ENCODE measurements at places on chromosomes 13 and 19.

- DNase-seq, result peak; percentile 65
These were observed 60.0 kb downstream of the TPT1 start for GRCh38 chr13:45280751-45281634.

GRCh38 chr13:107097916-107098315 is 530.0 kb upstream of the ARGLU1 start:
- no peak for DNase-seq

DNA sequence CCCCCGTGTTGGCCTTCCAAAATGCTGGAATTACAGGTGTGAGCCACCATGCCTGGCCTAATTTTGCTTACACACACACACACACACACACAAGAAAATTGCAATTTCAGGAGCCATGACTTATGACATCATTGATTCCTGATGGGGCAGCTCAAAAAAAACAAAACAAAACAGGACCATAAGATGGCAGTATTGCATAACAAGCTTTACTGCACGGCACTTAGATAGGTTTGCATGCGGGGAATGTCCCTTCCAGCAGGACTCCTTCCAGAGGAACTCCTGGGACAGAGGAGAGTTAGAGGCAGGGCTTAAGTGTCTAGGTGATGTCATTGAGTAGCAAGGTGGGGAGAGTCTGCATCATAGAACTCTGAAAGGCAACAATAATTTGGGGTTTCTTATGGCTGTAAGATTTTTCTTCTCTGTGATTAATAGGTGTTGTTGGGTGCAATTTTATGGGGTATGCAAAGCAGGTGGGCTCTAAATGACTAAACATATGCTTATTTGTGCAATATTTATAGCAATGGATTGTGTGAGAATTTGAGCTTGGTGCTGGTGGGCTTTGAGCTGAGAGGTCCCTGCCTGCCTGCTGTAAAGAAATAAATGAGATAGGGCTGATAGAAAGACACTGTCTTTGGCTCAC is 9.0 kb upstream of the ACSBG2 start:
- DNase-seq, result no peak

DNA sequence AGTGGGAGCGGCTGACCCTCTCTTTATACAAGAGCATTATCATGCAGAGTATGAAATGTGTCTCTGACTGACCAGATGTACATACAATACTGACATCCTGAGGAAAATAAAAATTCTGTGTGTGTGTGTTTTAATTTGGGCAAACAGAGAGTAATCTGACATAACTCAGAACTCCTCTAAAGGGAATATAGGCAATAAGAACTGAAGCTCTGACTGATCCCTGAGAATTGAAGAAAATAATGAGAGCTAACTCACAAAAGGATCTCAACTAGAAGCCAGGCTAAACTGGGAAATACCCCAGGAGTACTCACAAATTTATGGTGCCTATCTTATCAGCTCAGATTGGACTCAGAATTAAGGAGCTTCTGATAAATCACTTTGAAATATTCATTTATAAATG is 539.9 kb downstream of the OLFM4 start:
- no peak for DNase-seq

- DNase-seq, result no peak
These were observed 452 bp downstream of the PIAS4 start for GRCh38 chr19:4007836-4008539.

DNA sequence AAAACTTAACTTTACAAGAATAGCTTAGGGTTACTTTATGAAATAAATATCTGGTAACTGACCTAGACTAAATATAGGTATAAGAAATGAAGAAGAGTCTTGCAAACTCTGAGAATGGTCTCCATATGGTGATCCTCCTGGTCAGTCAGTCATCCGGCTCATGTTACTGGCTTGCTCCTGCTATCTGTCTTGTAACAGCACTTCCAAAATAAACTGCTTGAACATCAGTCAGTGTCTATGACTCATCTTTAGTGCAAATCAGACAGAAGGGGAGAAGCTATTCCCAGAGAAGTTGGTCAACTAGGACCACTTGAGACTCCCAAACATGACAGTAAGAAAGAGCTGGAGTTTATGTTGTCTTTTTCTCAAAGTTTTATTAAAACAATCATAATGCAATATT is 1550.9 kb downstream of the PCDH9 start:
- no peak for DNase-seq

- no peak for DNase-seq
These were observed 729 bp upstream of the ARID3A start for GRCh38 chr19:925087-925525.

GRCh38 chr13:106372199-106373155 is 163.0 kb downstream of the EFNB2 start:
- DNase-seq, result no peak

DNA sequence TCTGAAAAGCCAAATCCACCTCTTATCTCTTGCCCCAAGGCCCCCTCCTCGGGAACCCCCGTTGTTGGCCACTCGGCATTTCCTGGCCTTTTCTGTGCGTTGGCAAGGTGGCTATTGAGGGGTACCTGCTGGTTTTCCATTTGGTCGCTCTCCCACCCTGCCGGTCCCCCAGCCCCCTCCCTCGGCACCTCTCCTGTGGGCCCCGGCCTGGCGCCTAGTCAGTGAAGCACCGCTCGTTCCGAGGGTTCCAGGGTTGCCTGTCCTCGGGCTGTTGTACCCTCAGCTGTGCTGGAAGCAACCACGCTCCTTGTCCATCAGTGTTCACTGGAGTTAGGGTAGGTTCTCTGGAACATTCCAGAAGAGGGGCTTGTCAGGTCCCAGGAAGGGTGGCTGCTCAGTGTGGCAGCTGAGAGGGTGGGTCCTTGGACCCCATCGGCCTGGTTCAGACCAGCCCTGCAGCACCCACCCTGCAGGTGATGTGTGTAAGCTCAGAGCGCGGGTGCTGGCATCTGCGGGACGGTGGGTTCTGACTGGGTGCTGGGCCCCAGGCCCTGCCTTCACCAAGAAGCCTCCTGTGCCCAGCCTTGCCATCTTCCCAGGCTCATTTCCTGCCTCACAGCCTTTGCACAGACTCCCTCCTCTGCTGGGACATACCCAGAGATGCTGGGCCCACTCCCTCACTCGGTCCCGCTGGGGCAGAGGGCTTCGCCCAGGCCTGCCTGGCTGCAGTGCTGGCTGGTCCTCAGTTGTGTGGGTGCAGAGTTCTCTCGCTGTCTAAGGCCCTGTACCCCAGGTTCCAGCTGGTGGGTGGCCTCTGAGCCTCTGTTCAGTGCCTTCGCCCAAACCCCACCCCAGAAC is 21.3 kb downstream of the NKPD1 start:
- no peak for DNase-seq

GRCh38 chr13:34591900-34592529 is 350.1 kb upstream of the NBEA start:
- DNase-seq, result no peak

- DNase-seq, result no peak
These were observed 2.9 kb downstream of the DNAJC15 start for GRCh38 chr13:43026262-43026661.

DNA sequence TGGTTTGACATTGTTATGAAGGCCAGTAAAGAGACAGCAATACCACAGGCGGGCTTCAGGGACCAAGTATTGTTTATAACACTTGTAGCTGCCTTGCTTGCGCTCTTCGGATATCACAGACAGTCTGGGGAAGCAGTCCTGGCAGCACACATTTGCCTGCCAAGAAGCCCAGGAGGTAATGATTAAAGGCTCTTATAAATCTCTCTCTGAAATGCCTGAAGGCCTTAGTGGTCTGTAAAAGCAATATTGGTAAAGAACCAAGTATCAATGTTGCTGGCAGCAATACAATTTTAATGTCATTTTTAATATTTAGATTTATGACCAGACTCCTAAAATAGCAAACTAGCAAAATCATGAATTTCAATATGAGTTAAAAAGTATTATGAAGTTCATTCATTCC is 1312.4 kb downstream of the PCDH9 start:
- DNase-seq, result no peak

DNA sequence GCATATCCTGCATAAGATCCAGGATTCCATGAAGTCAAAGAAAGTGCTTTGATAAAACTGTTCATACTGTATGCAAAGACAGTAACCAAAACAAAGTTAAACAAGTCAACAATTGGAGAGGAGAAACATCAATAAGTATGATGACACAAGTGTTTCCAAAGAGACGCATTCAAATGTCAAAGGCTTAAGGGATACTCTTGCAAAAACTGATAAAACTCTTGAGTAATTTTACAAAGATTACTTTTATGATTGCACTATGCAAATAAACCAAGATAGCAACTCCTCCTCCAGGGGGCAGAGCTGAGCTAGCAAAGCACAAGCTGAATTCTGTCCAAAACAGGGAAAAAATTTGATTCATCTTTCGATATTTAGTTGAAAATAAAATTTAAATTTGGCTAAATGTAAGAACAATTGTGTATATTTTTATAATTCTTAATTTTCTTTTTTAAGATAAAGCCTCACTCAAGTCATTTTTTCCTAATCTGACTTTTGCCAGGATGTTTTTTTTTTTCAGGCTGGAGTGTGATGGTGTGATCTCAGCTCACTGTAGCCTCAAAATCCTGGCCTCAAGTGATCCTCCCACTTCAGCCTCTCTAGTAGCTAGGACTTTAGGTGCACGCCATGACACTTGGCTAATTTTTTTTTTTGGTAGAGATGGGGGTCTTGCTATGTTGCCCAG is 84.0 kb downstream of the MZT1 start:
- DNase-seq, result no peak

DNA sequence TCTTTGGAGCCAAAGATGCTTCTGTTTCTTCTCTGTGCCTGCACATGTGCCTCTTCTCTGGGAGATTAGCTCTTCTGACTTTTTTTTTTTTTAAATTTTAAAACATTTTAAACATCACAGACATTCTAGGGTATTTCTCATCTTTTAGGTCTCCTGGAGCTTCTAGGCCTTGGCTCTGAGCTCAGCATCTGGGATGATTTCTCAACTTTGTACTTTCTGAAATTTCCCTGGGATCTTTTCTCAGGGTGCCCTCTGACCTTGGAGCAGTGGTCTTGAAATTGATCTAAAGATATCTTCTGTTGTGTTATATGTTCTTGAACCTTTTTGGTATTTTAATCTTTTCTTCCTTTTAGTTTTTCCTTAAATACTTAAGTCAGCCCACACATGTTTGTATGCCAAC is 6.2 kb downstream of the WASF3 start:
- DNase-seq, result no peak

- no peak for DNase-seq
These were observed 72.5 kb downstream of the RAP2A start for GRCh38 chr13:97506511-97506910.

DNA sequence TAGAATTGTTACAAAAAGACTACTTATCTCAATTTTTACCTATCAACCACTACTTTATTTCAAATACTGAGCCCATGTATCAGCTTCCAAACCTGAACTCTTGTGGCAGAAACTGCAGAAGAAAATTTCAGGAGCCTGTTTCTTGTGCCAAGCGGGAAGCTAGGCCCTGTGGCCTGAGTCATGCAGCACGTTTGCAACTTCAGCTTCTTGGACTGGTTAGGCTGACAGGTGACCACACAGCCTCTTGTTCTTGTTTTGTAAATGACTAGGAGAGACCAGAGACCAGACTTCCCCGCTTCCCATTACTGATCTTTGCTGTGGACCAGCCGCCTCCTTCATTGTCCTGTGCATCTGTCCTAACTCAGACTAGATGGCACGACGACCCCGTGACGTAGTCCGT is 3.4 kb upstream of the LAMP1 start:
- no peak for DNase-seq

GRCh38 chr13:73464758-73465616 is 406.2 kb downstream of the KLF5 start:
- no peak for DNase-seq

DNA sequence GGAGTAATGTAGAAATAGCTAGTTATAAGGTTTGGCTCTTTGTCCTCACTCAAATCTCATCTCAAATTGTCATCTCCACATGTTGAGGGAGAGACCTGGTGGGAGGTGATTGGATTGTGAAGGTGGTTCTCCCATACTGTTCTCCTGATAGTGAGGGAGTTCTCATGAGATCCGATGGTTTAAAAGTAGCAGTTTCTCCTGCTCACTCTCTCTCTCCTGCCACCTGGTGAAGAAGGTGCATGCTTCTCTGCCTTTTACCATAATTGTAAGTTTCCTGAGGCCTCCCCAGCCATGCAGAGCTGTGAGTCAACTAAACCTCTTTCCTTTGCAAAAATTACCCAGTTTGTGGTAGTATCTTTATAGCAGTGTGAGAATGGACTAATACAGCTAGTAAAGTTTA is 849.4 kb downstream of the DACH1 start:
- DNase-seq, result no peak

DNA sequence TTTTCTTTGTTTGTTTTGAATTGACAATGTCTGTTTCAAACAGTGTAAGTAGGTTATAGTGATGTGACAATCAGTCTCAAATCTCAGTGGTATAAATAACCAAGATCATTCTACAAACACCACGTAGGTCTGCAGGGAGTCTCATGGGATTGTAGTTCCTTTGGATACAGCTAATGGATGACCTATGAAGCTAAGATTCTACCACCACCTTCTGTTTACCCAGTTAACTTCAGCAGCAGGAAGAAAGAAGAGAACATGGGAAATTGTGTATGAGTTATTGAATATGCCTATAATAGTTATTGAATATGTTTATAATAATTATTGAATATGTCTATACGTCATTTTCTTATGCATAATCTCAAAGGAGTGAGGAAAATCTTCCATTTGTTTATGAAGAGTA is 63.9 kb upstream of the SLITRK5 start:
- no peak for DNase-seq

DNA sequence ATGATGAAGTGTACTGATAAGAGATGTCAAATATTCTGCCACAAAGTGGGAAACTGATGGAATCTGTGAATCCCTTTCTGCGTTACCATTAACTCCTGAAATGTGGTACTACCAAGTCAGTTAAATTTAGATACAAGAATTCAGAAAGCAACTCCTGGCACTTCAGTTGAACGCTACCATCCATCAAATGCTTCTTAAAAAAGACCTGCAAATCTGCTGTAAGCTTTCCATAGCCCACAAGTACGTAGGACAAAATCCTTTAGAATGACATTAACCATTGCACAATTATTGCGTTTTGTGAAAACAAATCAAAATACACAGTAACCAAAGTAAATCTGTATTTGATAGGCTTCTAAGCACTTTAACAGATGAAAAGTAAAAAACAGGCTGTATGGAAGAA is 5.4 kb downstream of the SMAD9 start:
- no peak for DNase-seq

GRCh38 chr13:31042049-31042448 is 109.6 kb downstream of the TEX26 start:
- no peak for DNase-seq

DNA sequence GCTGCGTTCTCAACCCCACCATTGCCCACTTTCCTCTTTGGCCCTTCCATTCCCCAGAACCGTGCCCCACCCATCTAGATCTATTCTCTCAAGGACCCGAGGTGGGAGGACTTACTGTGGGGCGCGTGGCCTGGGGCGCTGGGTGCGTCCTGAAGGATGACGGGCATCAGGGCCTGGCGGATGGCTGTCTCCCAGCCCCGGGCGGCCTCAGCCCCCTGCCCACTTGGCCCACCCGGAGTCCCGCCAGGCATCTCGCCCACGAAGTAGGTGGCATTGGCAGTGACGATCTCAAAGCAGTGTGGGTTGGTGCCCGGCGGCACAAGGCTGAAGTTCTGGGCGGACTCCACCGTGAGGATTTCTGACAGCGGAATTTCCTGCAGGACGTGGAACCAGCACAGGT is 23.2 kb downstream of the PRKD2 start:
- no peak for DNase-seq
